ENCODE measurements at places on chromosomes 5 and 9.

GRCh38 chr9:36843964-36844363, 190.1 kb downstream of the PAX5 start:
- DNase-seq, result no peak

DNA sequence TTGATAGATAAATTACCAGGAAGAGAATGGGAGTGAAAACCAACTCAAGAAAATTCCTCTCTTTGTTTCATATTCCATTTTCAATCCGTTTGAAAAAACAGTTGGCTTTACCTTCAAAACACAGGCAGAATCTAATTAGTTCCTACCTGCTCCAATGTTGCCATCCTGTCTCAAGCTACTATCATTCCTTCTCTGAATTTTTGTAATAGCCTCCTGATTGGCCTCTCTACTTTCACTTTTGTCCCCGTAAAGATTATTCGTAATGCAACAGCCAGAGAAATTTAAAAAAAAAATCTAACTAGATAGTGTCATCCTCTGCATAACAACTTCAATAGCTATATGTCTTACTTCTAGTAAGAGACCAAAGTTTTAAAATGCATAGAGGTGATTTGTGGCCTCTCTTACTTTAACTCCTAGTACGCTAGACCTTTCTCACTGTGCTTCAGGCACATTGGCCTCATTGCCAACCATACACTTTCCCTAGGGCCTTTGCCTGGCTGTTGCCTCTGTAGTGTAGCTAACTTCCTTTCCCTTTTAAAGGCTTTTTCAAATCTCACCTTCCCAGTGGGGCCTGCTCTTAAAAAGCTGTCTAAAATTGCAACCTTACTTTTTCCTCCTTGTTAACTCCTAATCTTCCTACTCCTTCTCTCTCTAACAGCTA, 311.3 kb upstream of the GRIN3A start:
- no peak for DNase-seq

DNA sequence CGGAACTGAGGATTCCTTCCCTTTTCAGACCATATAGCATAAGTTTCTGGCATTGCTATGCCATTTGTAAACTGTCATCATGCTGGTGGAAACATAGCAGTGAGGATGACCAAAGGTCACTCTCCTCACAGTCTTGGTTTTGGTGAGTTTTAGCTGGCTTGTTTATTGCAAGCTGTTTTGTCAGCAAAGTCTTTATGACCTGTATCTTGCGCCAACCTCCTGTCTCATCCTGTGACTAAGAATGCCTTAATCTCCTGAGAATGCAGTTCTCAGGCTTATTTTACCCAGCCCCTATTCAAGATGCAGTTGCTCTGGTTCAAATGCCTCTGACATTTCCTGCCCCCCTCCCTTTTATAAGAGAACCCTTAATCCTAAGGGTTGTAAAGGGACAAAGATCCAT, 26.7 kb upstream of the GRIA1 start:
- no peak for DNase-seq

- no peak for DNase-seq
Observed at GRCh38 chr9:15735083-15735857, 182.4 kb downstream of the CCDC171 start.

DNA sequence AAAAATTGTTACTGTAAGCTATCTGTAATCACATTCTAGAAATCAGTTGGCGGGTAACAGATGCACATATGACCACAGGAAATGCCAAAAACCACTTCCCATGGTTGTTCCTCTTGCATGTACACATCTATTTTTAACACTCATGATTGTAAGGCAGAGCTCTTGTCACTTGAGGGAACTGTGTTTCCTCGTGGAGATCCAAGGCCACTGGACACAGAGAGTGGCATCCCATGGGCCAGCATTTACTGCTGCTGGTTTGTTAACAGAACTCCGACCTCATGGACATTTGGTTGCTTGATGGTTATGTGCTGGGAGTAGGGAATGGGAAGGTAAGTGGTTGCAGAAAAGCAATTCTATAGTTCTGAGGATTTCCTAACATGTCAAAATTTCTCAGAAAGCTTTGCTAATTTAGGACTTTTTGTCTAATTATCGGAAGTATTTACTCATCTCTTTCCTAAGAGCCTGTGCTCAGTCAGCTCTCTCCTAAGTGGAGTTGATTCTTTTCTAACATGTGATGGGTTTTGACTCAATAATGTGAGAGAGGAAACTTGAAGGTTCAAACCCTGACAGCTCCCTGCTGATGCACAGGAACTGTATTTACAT, 202.0 kb upstream of the NR3C1 start:
- no peak for DNase-seq

- DNase-seq, result no peak
Observed at GRCh38 chr5:142900927-142901326, 130.8 kb downstream of the ARHGAP26 start.

DNA sequence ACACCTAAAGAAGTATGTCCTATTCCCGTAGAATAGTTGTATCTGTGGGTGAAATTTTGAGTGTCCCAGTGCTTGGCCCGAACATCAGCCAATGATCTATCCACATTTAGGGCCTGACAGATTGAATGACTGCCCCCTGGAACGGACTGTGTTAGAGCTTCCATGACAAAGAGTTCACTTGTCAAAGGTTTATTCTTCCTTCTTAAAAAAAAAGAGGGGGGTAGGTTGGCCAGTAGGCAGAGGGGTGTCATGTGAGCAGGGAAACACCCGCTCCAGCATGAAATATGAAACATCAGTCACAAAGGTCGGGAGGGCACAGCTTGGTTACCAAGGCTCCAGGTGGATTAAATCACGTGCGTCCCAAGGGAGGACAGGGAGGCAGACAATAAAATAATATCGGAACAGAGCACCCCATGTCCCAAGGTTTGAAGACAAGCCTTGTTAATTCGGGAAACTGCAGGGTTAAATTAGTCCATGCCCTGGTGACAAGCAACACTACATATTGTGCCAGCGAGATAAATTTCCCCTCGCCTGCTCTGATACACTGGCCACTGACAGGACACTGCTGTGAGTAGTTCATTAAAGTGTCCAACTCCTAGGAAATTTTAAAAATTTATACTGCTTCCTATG, 401.2 kb downstream of the IRX1 start:
- DNase-seq, result no peak

DNA sequence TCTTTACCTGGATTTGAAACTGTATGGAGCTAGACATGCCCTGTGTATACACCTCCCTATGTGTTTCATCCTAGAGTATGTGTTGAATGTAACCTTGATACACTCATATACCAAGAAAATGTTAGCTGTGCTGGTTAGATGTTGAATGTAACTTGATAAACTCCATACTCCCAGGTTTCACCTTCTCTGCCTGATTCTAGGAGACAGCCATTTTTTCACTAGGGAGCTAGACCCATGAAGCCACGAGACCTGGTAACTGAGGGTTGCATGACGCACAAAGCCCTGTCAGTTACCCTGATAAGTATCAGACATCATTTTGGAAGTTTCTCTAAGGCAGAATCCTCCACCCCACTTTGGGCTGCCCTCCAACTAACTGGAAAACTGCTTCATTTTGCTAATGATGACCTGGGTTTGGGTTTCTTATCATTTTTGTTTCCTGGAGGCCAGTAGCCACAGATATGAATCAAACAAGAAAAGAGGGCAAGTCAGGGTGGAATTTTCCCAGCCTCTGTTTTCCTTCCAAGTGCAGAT, 478.5 kb upstream of the KIF2A start:
- no peak for DNase-seq

GRCh38 chr5:124477062-124477461, 269.4 kb downstream of the ZNF608 start:
- DNase-seq, result no peak

- peak; percentile 7 for DNase-seq
Observed at GRCh38 chr5:2039180-2039531, 156.4 kb upstream of the IRX4 start.

- DNase-seq, result no peak
Observed at GRCh38 chr5:153718713-153719112, 228.2 kb downstream of the GRIA1 start.

- DNase-seq, result no peak
Observed at GRCh38 chr5:128304088-128304487, 220.5 kb downstream of the SLC12A2 start.

GRCh38 chr9:104412238-104412637, 91.8 kb upstream of the OR13F1 start:
- DNase-seq, result no peak

- no peak for DNase-seq
Observed at GRCh38 chr9:69667306-69667705, 4.9 kb downstream of the APBA1 start.

DNA sequence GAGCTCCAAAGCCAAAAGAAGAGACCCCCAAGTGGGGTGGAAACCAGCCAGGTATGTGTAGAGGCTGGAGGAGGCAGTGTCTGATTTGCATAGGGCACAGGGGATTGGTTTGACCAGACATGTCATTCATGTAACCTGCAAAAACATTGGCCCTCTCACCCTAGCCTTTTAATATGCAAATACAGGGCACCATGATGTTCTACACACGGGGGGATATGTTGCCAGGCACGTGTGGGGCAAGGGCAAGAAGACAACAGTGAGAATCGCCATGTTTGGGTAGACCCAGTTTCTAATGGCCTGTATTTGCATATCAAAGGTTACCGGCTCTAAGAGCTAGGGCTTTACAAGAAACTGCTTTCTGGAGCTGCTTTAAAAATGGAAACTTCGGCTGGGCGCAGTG, 208.9 kb downstream of the GOLPH3 start:
- no peak for DNase-seq

DNA sequence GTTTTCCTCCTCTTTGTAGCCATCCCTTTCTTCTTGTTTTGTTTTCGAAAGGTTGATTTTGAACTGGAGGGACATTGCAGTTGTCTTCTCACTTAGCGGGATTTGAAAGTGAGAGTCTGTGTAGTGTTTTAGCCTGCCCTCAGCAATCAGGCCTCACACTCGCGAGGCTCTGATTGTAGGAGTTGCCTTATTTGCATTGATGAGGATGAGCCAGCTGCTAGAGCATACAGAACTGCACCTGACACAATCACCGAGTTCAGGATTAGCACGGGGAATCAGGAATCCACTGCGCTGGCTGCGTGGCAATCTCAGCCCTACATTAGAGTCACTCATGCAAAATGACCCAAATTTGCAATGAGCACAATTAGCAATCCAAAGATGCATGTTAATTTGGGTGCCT, 122.5 kb upstream of the TMEM161B start:
- DNase-seq, result no peak

DNA sequence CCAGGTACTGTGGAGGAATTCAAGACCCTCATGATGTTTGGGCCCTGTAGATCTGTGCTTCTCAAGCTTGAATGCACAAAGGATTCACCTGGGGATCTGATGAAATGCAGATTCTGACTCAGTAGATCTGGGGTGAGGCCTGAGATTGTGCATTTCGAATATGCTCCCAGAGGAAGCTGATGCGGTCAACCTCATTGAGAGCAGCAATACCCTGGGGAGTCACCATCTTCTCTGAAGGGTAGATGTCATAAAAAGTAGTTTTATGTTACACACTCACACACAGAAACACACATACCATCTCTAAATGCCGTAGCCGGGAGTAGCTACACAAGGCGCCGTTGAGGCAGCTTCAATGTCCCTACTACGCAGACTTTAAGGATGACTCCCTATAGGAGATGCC, 55.8 kb upstream of the CPEB4 start:
- DNase-seq, result no peak

DNA sequence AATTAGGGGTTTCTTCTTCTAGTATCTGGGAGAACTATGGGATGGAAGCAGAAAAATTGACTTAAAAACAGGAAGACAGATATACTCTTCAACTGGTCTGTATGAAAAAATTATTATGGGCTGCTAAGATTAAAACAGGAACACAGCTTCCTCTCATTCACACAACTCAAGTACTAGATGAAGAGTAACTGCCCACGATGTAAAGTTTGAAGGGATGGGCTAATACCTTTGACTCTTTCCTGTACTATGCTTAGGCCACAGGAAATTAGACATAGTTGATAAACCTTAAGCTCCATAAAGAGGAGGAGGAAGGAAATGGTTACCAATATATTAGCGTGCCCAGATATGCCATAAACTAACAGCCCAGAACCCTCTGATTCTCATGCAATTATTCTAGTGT, 88.6 kb downstream of the ANKRD31 start:
- DNase-seq, result no peak

DNA sequence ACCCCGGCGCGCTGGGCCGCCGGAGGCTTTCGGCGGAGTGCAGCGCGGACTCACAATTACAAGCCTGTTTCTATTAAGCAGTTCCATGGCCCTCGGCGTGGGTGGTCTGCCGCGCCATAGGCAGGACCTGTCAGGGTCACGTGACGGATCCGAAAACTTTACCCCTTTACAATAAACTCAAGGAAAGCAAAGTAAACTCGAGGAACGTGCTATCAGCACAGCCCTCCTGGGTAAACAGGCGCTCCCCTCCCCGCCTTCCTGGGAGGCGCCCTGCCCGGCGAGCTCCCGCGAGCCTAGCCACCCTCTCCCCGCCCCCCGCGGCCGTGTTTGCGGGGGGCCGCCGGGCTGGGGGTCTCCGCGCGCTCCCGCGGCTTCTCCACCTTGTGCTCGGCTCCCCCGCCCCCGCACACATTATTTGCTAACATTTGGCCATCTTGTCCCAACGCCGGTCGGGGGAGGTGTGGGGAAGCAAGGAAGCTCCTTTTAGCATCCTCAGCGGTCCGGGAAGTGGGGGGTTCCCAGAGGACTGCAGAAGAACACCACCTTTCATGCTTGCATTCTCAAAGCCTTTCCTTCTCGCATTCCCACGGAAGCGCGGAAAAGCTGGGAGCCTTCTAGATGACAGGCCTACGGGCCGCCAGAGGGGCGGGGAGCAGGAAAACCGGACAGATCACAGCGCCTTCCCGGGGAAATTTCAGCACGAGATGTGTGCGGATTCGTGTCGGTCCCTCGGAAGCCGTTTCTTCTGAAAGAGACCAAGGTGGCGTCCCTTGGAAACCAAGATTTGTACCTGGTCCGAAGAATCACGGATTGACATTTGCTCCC, at the start of gene PTCH1:
Gene PTCH1, minus strand, starts transcription at position 238 of the 825 bp plus-strand sequence.
- no peak for DNase-seq

- DNase-seq, result no peak
Observed at GRCh38 chr9:127694890-127695720, 11.7 kb upstream of the CFAP157 start.

DNA sequence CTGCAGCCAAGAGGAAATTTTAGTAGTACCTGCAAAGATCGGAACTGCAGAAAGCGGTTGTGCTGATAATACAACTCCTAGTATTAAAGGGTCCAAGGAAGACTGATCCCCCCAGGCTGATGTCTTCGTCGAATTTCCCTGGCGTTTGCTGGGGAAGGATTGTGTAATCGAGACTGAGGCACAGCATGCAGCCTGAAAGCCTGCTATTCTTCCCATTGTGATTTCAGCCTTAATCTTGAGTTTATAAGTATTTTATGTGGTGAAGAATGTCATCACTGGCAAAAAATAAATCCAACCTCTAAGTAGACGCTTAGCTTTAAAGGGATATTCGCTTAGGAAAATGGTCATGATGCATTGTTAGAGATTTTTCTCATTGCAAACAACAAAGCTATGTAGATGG, 21.3 kb upstream of the LMX1B start:
- no peak for DNase-seq

GRCh38 chr5:124262470-124262869, 484.0 kb downstream of the ZNF608 start:
- DNase-seq, result no peak

GRCh38 chr5:143791848-143792731, 19.9 kb upstream of the HMHB1 start:
- DNase-seq, result no peak

GRCh38 chr5:39379693-39380092, 15.4 kb upstream of the C9 start:
- no peak for DNase-seq

- DNase-seq, result peak; percentile 0
Observed at GRCh38 chr9:23492126-23493002, 333.7 kb downstream of the ELAVL2 start.
